ENCODE measurements at places on chromosomes 4 and X.

GRCh38 chrX:104343428-104344129, 88.8 kb upstream of the ESX1 start:
- DNase-seq = peak; percentile 39

DNA sequence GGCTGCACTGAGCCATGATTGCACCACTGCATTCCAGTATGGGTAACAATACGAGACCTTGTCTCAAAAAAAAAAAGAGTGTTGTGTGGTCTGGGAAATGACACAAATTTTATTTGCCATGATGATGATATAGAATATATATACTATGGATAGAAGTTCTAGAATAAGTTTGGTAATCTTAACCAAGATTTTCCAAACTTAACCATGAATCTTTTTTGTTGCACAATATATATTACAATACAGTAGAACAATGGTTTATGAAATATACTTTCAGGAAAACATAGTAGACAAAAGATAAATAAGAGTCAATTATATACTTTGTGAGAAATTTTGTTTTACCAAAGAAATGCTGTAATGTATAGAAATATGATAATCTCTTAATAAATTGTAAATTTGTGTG, 34.8 kb downstream of the MFSD8 start:
- no peak for DNase-seq

DNA sequence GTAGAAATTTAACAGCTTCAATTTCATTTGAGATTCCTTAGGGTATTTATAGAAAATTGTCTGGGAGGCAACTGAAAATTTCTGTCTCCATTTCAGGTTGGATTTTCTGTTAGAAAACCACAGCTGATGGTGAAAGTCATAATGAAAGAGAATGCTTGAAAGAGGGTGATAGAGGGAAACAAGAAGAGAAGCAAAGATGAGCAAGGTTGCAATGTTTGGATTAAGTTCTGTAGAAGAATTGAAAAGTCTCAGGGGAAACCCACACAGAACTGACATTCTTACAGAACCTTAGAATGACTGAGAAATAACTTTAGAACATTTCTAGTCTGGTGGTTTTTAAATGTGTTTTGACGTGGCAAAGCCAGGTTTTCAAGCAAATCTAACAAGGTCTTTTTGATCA, 14.7 kb downstream of the GBA3 start:
- DNase-seq = no peak

DNA sequence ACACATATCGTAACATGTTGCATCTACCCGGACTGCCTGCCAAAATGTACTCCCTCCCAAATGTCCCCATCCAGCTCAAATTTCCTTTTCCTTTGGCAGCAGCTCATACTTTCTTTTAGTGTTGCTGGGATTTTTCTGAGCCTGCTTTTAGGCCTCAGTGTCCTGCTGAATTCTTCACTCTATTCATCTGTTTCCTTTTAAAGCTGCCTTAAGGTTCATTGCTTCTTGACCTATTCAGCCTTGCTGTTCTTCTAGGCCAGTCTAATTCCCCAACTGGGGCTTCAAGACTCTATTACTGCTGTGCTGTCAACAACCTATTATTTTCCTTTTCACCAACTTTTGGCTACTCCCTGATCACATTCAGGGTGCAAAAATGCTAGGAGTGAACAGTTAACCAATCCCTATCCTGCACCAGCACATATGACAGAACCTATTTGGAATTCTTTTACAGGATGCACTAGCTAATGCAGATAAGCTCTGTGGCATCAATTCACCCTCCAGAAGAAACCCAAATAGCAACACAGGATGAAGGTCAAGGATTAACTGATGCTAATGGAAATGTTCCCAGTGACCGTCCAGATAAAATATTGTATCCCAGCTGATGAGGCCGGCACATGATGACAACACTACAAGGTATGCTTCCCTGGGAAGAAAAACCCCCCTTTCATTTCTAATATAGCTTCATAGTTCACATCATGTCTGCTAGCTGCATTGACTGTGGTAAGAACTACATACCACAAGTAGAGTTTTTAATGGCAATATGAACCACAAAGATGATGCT, 114.7 kb upstream of the TTC29 start:
- DNase-seq = no peak

DNA sequence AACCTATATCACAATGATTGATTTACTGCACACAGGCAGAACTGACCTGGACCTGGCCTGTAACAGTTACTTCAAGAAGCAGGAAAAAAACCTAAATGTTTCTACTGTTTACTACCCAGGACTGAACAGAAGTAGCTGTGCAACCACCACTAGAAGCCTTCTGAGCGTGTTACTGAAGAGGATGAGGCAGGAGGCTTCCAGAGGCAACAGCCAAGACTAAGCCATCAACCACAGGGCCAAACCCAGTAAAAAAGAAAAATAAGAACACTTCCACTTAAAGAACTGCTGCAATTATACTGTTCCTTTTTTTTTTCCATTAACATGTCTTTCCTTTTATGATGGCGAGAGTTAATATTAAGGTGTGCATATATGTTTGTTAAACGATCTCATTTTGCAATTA, 29.4 kb upstream of the TTC29 start:
- no peak for DNase-seq

GRCh38 chrX:119399772-119400101, 601 bp downstream of the SLC25A43 start:
- no peak for DNase-seq

GRCh38 chrX:29447867-29448266, 767.5 kb upstream of the MAGEB2 start:
- DNase-seq = no peak

GRCh38 chrX:8204169-8204935, 33.3 kb upstream of the VCX2 start:
- no peak for DNase-seq

DNA sequence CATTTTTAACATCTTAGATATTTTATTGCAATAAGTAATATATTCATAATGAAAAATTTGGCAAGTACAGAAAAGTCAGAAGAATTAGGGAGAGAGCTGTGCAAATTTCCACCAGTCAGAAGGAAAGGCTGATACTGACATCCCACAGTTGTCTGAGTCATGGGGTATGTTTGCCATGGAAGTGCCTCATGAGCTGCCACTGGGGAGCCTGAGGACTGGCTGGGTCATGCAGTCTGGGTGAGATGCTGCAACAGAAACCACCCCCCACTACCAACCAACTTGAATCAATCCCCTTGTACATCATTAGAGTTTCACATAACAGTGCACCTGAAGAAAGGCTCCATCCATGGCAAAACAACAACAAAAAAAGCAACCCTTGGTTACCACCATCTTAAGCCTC, 45.2 kb upstream of the ENPP6 start:
- no peak for DNase-seq

DNA sequence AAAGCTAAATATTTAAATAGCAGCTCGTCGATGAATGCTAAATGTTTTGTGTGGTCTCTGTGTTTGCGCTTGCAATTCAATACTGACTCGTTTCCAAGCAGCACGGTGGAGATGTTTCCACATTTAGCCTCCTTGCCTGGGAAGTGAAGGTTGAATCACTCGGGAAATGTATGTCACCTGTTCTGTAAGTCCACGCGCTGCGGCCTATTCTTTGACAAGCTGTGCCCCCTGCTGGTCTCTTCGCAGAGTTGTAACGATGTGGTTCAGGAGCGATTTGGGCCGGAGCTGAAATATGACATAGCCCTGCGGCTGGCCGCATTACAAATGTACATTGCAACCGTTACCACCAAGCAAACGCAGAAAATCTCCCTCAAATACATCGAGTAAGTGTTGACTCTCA, 89.6 kb upstream of the PRPS2 start:
- peak; percentile 33 for DNase-seq

GRCh38 chr4:175435381-175435783, 376.7 kb downstream of the GPM6A start:
- DNase-seq = peak; percentile 54

DNA sequence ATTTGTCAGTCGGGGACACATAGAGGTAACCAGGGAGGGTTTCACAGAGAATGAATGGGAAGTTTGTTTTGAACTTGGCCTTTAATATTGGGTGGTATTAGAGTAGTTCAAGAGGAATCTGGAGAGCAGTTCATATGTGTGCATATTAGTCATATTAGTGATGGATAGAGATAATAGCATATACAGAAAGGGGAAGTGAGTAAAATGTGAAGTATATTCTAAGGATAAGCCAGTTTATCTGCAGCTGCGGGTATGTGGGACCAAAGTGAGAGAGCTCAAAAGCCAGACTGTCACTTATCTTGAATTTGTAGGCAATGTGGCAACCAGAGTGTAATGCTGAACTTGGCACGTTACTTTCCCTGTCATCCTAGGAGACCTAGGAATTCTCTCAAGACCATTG, 169.9 kb downstream of the AFF2 start:
- no peak for DNase-seq

GRCh38 chr4:186688150-186688943, 35.3 kb downstream of the FAT1 start:
- no peak for DNase-seq
